Upper lobe of right lung (tissue), 1 donor: ENCODE measurements at places on chromosomes 1 and 21. TPM values are rescaled to one million over a fixed set of nuclear protein-coding genes. Genes with fewer than 3 reads are reported as not detected.

- H3K4me1 ChIP-seq: peaks cover 9% of the 10 kb centered on the region
- no peak overlapping the region for H3K4me3 ChIP-seq
- no peak for DNase-seq
- no peak overlapping the region for H3K27ac ChIP-seq
Observed at GRCh38 chr1:66556161-66556611, 22.2 kb downstream of the SGIP1 start.

DNA sequence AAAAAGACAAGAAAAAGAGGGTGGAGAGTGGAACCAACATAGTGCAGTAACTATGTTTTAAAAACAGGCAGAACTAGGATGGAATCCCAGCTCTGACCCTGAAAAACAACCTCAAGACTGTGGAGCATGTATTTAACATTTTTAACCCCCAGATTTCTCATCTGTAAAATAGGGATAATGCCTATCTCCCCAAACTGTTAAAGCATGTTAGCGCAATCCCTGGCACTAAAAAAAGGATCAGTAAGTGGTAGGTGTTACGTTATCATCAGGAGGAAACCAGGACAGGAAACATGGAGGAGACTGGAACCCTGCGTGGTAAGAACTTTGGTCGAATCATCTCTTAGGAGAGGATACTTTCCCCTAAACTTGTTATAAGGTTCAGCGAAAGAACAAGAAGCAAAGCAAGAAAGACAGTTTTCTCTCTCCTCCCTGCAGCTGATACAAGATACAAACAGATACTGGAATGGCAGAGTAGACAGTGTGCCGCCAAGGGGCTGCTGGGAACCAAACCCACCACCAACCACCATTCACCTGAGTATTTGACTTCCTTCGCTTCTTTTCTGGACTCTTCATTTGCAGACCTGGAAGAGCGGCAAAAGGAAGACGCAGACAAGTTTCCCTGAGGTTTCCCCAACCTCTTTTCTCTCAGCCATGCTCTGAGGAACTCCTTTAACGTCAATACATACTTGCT lies 991 bp downstream of the PYGO2 start:
- peaks cover 29% of the 10 kb centered on the region for H3K4me1 ChIP-seq
- H3K4me3 ChIP-seq: peak overlapping the region; percentile 90
- no peak for DNase-seq
- peaks cover 35% of the 10 kb centered on the region for H3K36me3 ChIP-seq

DNA sequence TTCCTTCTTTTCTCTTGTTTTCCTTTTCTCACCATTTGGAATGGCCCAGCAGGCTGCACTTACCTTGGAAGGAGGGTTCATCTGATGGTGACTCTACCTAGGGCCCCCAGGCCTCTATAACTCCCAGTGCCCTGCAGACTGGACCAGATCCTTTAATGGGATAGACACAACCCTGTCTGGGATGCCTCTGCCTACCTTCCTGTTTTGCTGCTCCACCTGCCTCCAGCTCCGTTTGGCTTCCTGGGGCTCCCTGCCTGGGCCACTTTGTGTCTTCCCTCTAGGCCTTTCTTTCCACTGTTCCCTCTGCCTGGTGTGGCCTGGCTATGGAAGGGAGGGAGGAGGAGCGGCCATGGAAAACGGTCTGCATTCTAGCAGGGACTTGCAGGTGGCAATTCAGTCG lies 7.5 kb downstream of the PCSK9 start:
- no peaks in the 10 kb centered on the region for H3K36me3 ChIP-seq
- no peaks in the 10 kb centered on the region for H3K27me3 ChIP-seq
- no peak overlapping the region for H3K4me3 ChIP-seq
- DNase-seq: no peak

DNA sequence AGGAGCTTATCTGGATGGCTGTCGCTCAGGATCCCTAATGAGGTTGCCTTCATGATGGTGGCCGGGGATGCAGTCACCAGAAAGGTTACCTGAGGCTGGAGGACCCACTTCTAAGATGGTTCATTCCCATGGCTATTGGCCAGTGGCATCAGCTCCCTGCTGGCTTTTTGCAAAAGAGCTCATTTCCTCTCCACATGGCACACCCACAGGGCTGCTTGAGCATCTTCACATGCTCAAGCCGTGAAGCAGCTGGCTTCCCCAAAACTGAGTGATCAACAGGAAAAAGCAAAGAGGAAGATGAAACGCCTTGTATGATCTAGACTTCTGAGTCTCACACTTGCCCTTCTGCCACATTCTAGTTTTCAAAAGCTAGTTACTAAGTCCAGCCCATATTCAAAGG lies 124.6 kb upstream of the CXADR start:
- no peak overlapping the region for H3K4me3 ChIP-seq
- no peaks in the 10 kb centered on the region for H3K36me3 ChIP-seq
- no peak for DNase-seq
- H3K27me3 ChIP-seq: no peaks in the 10 kb centered on the region
- no peaks in the 10 kb centered on the region for H3K4me1 ChIP-seq

The CAMTA1 gene
- total RNA-seq: 63.4 TPM

The TNFRSF9 gene
- 0.49 TPM for total RNA-seq

DNA sequence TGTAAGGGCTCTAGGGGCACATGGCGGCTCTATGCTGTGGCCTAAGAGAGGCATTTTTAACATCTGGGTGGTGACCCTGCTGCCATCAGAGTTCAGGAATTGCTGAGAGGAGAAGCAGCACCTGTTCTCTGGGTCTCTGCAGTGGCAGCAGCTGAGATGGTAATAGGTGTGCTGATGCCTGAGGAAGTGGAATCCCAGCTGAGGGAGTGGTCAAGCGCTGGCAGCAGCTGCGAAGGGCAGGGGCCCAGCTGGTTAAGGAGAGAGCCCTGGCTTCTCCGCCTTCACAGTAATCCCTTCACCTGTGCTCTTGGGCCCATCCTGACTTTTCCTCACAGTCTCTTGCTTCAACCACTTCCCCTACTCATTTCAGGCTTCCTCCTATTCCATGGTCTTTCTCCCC lies 39.8 kb downstream of the GJA5 start:
- DNase-seq: no peak
- H3K27ac ChIP-seq: no peak overlapping the region
- H3K4me3 ChIP-seq: no peak overlapping the region
- no peaks in the 10 kb centered on the region for H3K4me1 ChIP-seq
- no peaks in the 10 kb centered on the region for H3K36me3 ChIP-seq

The PTGER3 gene
- 2.7 TPM for total RNA-seq

DNA sequence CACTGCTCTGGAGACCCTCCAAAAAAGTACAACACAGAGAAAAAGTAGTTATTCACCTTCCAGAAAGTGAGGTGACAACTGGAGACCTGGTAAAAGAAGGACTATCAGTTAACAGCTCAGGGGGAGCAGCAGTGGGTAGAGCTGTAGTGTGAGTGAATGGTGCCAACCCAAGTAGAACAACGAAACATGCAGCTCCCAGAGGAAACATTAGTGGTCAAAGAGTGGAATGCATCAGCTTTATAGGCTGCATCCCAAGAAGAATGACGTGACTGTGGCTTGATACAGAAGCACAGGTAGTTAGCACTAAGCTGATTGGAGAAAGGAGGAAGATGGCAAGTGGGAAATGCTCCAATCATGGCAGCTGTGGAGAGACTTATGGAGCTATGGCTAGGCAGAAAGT lies 275.7 kb upstream of the CAMK1G start:
- no peak overlapping the region for H3K27ac ChIP-seq
- no peak overlapping the region for H3K4me3 ChIP-seq
- H3K36me3 ChIP-seq: no peaks in the 10 kb centered on the region
- no peak for DNase-seq
- no peaks in the 10 kb centered on the region for H3K27me3 ChIP-seq

DNA sequence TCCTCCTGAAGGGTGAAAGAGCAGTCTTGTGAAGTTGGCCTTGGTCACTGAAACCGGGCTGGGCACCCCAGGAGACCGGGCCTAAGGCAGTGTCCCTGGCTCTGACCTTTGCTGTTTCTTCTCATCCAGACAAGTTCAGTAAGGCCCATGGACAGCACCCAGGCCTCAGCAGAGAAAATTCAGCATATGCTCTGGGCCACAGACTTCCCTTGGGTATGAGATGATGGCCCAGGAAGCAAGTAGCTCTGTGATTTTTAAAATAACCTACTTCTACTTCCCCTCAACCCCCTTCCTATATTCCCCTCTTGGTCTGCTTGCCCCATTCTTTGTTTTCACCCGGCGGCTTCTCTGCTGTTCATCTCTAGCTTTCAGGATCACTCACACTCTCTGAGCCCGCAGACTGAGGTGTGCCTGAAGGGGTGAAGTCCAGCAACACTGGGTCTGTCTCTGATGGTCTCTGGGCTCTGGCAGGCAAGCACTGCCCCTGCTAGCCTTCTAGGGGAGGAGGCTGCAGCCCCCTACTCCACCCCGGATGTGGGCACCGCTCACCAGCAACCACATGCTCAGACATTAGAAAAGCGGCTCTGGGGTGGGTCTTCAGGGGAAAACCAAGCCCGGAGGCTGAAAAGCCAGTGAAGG lies 2.9 kb upstream of the GPR25 start:
- H3K36me3 ChIP-seq: no peaks in the 10 kb centered on the region
- H3K27ac ChIP-seq: no peak overlapping the region
- peaks cover 40% of the 10 kb centered on the region for H3K27me3 ChIP-seq

The CELA2B gene
- not detected for total RNA-seq

The SLAMF6 gene
- total RNA-seq: 4.4 TPM

GRCh38 chr1:234960722-234961455 lies 167.7 kb downstream of the TOMM20 start:
- H3K27ac ChIP-seq: peak overlapping the region; percentile 83
- H3K36me3 ChIP-seq: no peaks in the 10 kb centered on the region
- no peaks in the 10 kb centered on the region for H3K27me3 ChIP-seq
- peaks cover 80% of the 10 kb centered on the region for H3K4me1 ChIP-seq

The INSRR gene
- not detected for total RNA-seq

- DNase-seq: no peak
- no peaks in the 10 kb centered on the region for H3K27me3 ChIP-seq
- no peak overlapping the region for H3K27ac ChIP-seq
- H3K4me1 ChIP-seq: no peaks in the 10 kb centered on the region
- no peaks in the 10 kb centered on the region for H3K36me3 ChIP-seq
- H3K4me3 ChIP-seq: no peak overlapping the region
Observed at GRCh38 chr1:49240709-49241221, 464.1 kb upstream of the BEND5 start.

DNA sequence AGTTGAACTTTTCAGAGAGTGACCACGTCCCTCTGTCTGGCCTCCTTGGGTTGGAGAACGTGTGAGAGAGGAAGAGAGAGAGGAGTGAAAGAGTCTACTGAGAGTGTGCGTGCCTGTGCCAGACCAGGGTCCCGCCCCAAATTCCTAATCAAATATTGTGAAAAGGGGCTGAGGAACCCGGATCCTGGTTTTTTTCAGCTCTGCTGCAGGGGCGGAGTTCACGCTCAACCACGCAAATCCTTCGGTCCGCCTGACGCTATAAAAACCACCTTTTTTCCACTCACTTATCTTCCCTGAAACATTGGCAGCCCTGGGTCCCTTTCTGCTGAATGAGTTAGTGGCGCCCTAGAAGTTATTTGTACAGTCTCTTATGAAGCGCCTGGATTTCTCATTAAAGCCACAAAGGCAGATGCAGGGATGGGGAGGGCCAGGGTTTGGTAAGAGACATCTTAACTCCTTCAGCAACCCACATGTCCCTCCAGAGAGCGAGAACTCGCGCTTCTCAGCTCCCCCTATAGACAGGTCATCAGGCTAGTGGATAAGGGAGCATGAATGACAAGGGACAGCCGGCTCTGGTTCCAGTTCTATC lies at the start of gene FMOD:
Gene FMOD, minus strand, starts transcription at position 86 of the 589 bp plus-strand sequence. CDS start 2,852 bp downstream, outside the sequence.
- no peaks in the 10 kb centered on the region for H3K27me3 ChIP-seq
- peak within 1 kb of the TSS; percentile 41 for H3K4me3 ChIP-seq
- peak within 1 kb of the TSS; percentile 58 for H3K27ac ChIP-seq
- H3K36me3 ChIP-seq: no peaks in the 10 kb centered on the region

DNA sequence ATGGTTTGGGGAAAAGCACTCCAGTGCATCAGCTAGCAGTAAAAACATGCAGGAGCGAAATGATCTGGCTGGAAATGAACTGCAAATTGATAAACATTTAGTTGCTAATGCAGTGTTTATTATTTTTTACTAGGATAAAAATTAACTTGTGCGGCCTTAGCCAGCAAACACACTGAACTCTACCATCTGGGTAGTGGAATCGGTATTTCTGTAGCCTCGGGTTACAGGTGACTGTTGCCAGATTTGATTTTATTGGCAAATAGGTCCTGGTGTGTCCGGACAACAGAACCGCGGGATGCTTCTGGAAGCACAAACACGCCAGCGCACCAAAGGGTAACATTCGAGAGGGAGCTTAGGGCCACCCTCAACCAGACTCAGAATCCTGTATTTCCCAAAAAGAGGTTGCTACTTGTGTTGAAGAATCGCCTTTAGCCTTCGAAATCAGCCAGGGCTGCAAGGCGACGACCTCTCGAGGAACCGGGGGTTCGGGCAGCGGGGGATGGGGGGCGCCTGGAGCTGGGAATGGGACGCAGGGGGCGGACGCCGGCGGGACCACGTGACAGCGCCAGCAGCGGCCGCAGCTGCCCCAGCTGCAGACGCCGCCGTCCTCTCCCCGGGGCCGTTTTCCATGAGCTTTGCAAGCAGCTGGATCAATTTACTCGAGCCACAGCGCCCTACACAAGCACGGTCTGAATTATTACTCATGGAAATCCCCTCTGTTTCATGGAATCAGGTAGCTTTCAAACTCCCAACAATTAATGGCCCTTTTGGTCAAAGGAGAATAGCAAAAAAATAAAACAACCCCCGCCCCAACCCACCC lies 158.8 kb downstream of the TOMM20 start:
- DNase-seq: peak; percentile 79
- H3K27ac ChIP-seq: peak overlapping the region; percentile 87
- H3K4me3 ChIP-seq: peak overlapping the region; percentile 38
- H3K36me3 ChIP-seq: no peaks in the 10 kb centered on the region
- no peaks in the 10 kb centered on the region for H3K27me3 ChIP-seq

- peaks cover 11% of the 10 kb centered on the region for H3K4me1 ChIP-seq
- peaks cover 19% of the 10 kb centered on the region for H3K27me3 ChIP-seq
- no peak for DNase-seq
- H3K4me3 ChIP-seq: no peak overlapping the region
- no peak overlapping the region for H3K27ac ChIP-seq
- H3K36me3 ChIP-seq: no peaks in the 10 kb centered on the region
Observed at GRCh38 chr1:154759196-154759595, 110.9 kb downstream of the KCNN3 start.

- H3K27me3 ChIP-seq: no peaks in the 10 kb centered on the region
- no peak for DNase-seq
- H3K36me3 ChIP-seq: no peaks in the 10 kb centered on the region
- no peaks in the 10 kb centered on the region for H3K4me1 ChIP-seq
- H3K27ac ChIP-seq: no peak overlapping the region
Observed at GRCh38 chr1:221904319-221904718, 162.4 kb upstream of the DUSP10 start.

- H3K27me3 ChIP-seq: no peaks in the 10 kb centered on the region
- H3K4me1 ChIP-seq: no peaks in the 10 kb centered on the region
- H3K4me3 ChIP-seq: no peak overlapping the region
- no peaks in the 10 kb centered on the region for H3K36me3 ChIP-seq
- peak; percentile 67 for DNase-seq
Observed at GRCh38 chr21:44736291-44737004, 25.1 kb upstream of the TSPEAR start.

GRCh38 chr21:39686646-39687468 lies 58.1 kb upstream of the IGSF5 start:
- no peak overlapping the region for H3K4me3 ChIP-seq
- no peaks in the 10 kb centered on the region for H3K4me1 ChIP-seq
- no peak overlapping the region for H3K27ac ChIP-seq
- H3K27me3 ChIP-seq: no peaks in the 10 kb centered on the region
- DNase-seq: no peak
